ENCODE measurements at places on chromosomes 12 and 14. TPM values are rescaled to one million over a fixed set of nuclear protein-coding genes. Genes with fewer than 3 reads are reported as not detected.

GPRC5D gene
- total RNA-seq = 0.11 TPM

GRCh38 chr14:85293612-85294234, 236.2 kb upstream of the FLRT2 start:
- DNase-seq = no peak

GLS2 gene
- total RNA-seq = 0.26 TPM

GRCh38 chr14:42277840-42278239, 671.2 kb downstream of the LRFN5 start:
- no peak for DNase-seq

DNA sequence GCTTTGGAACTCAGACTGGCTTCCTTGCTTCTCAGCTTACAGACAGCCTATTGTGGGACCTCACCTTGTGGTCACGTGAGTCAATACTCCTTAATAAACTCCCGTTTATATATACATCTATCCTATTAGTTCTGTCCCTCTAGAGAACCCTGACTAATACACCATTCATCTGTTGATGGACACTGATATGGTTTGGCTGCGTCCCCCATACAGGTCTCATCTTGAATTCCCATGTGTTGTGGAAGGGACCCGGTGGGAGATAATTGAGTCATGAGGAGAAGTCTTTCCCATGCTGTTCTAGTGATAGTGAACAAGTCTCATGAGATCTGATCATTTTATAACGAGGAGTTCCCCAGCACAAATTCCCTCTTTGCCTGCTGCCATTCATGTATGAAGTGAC, 57.0 kb downstream of the OTOGL start:
- DNase-seq = no peak

Data from pulmonary artery endothelial cell (primary cell).